Activated T-cell treated with anti-CD3 and anti-CD28 coated beads, Interleukin-2, amount 50 U/mL, for 48 hours (primary cell): ENCODE measurements at places on chromosomes 6 and 20.

- no peak for DNase-seq
Observed at GRCh38 chr20:2350606-2351005, 30.1 kb upstream of the TGM6 start.

DNA sequence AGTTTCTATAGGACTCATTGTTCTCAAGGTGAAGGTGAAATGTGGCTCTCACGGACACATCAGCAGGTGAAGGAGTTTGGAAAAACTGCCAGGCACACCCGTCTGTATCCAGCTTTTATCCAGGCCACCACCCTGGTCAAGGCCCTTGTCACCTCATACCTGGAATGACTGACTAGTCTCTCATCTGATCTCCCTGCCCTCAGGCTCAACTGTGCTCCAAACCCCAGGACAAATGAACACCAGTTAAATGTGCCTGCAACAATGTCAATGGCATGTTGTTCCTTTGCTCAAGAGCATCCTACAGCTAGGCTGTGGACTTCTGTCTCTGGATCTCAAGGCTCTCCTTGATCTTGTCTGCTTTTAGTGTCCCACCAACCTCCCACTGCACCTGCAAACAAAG, 47.6 kb upstream of the DSP start:
- no peak for DNase-seq

GRCh38 chr6:34246563-34247391, 2.0 kb downstream of the SMIM29 start:
- peak; percentile 75 for DNase-seq

DNA sequence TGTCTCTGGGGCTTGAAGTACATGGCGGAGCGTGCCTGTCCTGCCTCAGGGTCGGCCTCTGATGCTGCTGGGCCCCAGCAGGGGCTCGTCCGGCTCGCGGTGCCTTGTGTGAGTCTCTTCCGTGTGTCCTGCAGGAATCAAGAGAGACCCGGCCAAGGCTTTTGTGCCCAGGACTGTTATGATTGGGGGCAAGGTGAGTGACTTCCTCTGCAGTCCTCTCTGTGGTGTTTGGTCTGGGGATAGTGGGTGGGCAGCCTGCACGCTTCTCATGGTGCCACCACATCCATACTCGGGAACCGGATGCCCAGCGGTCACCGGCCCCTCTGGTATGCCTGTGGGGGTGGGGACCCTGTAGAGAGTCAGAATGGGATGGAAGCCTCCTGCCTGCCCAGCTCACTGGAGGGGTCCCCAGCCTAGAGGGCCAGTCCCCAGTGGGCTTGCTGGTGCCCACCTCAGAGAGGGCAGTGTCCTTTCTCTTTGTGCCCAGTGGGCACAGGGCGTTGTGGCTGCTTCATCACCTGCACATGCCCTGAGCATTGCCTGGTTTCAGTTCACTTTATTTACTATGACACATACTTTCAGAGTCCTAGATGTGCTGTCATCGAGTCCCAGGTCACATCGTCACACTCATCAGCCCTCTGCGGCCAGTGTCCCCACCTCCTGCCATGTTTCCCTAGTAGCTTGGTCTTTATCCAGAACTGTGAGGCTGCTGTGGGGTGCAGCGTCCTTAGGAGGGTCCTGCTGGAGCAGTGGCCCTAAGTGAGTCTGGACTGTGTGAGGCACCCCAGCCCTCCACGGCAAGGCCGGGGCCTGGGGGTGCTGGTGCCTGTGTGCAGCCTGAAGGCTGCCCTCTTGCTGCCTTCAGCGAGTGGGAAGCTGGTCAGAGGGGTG, 40.7 kb downstream of the PYGB start:
- DNase-seq = no peak

- peak; percentile 78 for DNase-seq
Observed at GRCh38 chr20:32333181-32333987, 24.7 kb upstream of the ASXL1 start.

DNA sequence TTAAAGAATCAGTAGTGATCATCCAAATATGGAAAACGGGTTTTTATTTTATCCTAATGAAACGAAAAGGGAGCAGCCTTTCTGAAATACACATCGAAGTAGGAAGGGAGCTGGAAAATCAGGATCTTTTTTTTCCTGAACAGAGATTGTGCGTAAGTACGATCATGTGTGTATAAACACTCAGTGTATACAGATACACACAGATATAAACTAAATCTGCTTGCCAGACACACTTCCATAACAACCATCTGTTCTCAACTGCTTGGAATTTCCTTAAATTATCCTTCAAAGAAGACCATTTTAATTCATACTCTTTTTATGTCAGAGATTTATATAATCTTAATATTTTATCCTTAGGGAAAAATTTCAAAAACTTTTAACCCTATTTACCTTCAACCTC, 110.7 kb downstream of the CHD6 start:
- DNase-seq = no peak

GRCh38 chr6:166165558-166166313, 1.9 kb downstream of the TBXT start:
- no peak for DNase-seq

DNA sequence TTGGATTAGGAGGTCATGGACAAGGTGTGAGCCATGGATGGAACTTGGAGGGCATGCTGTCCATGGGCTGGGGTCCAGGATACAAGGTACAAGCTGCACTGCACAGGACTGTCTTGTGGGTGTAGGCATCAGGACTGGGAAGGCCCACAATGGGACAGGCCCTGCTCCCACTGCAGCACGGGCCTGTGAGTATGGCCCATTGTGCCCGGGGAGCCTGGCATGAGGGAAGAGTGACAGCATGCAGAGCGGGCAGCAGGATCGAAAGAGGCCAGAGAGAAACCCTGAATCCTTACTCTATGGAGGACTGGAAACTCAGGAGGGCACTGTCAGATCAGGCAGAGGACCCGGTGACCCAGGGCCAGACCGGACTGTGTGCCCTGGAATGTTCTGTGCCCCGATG, 211.3 kb downstream of the PREX1 start:
- no peak for DNase-seq

GRCh38 chr6:33875696-33876095, 71.9 kb upstream of the MLN start:
- no peak for DNase-seq

DNA sequence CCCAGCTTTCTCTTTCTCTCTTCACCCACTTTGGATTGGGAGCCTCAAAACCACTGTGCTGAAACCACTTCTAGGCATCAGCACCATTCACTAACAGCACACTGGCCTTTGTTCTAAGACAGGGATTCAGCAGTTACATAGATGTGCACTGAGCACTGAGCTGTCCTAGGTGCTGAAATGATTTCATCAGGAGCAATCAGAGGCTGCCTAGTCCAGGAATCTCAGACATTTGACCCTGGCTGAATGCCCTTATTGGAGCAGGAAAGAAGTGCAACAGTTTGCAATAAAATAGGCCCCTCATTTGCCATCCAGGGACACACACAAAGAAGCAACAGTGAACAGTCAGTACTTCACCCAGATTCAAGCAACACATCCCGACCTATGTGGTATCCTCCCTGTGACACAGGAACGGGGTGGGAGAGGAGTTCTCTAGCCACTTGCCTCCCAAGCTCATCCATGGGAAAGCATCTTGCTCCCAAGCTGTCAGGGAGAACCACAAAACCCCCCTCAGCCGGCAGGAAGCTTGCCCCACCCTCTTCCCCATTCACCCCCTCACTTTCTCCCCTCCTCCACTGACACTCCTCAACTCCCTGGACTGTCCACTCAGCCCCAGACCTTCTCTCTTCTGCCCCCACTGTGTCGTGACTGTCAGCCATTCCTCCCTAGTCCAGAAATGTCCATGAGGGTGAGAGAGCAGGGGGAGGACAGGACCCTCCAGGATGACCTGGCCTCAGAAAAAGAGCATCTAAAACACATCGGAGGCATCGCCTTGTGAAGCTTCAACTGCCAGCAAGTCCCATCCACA, 304.4 kb downstream of the PREX1 start:
- DNase-seq = no peak

- no peak for DNase-seq
Observed at GRCh38 chr6:16973545-16974386, 128.1 kb upstream of the STMND1 start.

DNA sequence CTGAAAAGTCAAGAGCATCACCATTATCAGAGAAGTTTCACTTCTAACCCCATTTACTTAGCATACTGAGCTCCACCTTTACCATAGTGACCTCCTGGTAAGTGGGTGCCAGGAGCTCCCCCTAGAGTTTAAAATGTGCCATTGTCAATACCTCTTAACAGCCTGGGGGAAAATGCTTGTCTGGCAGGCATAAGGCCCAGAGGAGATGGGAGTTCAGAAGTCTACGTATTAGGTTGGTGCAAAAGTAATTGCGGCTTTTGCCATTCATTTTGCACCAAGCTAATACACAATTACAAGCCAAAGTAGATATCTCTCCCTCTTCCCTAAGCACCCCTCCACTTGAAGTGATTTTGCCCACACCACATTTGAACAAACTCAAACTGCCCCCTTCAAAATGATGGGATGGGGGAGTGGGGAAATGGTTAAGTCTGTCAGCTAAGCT, 919.0 kb downstream of the KIF16B start:
- DNase-seq = no peak

- no peak for DNase-seq
Observed at GRCh38 chr6:121971931-121972335, 427.5 kb upstream of the HSF2 start.

- DNase-seq = no peak
Observed at GRCh38 chr6:7324520-7324919, 11.5 kb upstream of the SSR1 start.

GRCh38 chr6:9503111-9503761, 911.6 kb downstream of the TFAP2A start:
- no peak for DNase-seq

- no peak for DNase-seq
Observed at GRCh38 chr20:13953227-13953626, 37.2 kb downstream of the SEL1L2 start.

DNA sequence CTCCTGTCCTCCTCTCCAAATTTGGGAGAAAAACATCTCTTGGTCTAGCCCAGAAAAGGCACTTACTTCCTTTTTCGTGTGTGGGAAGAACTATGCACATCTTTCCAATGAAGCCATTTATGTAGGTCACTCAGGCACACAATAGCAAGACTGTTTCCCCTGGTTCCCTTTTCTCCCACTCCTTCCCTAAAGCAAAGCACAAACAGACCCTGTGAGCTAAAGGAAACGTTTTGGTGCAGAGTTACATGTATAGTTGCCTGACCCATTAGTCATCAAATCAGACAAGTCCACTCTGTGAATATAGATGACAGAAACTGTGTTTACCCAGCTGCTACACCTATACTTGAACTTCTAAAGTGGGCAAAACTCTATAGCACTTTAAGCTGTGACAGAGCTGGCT, 474.6 kb downstream of the COL12A1 start:
- no peak for DNase-seq

DNA sequence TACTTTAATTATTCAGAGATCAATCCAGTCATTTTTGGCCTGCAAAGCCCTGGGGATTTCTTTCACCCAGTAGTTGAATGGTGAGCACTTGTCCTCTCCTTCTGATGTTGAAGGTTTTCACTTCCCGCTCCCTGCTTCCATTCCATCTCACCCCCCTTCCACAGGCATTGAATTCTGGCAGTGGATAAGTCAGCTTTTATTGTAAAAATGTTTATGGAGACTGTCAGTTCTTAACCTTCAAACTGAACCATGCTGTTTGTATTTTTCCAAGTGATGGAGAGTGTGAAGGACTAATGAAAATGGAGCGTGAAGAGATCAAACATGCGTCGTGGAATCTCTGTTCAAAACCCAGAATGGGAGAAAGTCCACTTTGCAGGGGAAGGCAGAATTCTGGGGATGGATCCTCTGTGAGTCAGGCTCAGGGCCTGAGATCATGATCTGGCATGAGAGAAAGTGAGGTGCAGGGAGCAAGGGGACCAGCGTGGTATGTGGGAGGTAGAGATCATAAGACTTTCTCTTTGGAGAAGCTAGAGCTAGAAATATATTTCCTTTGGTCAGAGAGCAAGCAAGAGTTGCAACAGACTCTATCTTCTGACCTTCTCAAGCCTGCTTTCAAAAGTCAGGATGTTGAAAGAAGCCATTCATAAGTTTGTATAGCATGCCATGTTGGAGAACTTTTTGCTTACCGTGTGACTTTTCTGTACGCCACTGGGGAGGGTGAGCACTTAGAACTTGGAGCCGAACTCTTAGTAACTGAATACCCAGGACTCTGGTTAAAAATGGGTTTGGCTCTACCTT, 30.2 kb downstream of the ISM1 start:
- DNase-seq = no peak

DNA sequence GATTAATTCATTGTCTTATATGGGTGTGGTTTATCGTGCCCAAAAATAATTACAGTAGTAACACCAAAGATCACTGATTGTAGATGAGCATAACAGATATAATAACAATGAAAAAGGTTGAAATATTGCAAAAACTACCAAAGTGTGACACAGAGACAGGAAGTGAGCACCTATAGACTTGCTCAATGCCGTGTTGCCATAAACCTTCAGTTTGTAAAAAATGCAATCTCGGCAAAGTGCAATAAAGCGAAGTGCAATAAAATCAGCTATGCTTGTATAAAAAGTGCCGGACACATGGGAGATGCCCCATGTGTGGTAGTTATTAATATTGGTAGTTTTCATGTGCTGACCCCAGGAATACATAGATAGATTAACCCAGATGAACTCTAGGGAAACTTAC, 192.6 kb downstream of the NRN1 start:
- no peak for DNase-seq

DNA sequence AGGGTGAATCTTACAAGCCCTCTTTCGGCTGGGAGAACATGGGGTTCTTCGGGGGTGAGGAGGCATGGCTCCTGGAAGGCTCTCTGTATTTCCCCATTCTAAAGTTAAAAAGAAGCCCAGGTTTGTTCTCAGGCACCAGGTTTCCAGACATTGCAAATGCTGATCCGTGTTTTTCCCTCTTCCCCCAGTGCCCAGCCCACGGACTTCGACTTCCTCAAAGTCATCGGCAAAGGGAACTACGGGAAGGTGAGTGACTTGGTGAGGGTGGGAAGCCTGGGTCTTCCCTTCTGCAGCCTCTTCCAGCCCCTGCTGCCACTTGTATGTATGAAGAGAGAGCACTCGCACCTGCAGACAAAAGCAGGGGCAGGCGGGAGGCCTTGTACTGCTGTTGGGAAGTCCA, 8.7 kb downstream of the SGK2 start:
- no peak for DNase-seq

GRCh38 chr20:34654207-34654744, 22.6 kb downstream of the PIGU start:
- no peak for DNase-seq

DNA sequence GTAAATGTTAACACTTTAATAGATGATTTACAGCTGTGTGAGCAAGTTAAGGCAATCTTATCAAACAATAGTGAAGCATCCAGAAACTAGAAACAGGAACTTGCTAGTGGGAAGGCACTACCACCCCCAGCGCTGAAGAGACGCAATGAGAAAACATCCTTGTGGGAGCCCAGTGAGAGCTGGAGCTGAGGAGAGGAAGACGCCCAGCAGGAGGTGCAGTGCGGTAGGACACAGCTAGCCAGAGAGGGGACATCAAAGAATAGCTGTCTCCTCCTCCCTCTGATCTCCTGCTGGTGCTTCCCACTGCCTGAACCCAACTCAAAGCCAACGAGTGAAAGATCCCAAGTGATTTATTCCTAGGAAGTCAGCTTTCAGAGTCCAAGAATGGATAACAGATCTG, 140.3 kb downstream of the COL12A1 start:
- DNase-seq = no peak

GRCh38 chr6:25794784-25795183, 37.1 kb downstream of the SLC17A1 start:
- DNase-seq = no peak
